ENCODE measurements at places on chromosomes 7 and 10.

DNA sequence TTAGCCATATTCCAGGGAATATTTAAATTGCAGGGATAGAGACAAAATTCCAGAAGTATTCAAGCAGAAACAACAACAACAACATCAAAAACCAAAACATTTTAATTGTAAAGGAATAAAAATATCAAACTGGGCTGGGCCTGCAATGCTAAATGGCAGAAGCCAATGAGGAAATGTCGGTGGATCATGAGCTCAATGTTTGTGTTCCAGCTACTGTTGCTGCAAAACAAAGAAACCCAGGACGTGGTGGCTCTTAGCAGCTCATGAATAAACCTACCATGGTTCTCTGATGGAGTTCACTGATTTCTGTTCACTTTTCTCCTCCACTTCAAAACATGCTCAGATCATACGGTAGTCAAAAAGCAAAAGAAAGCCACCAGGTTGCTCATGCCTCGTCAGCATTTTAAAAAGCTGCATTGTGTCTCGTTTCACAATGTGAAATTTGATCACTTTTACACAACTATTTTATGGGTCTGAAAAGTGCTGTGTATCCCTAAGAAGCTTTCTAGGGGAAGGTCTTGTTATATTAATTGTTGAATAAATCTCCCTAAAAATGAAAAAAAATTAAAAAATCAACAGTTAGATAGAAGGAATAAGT, 54.0 kb downstream of the ASNS start:
- no peak for DNase-seq

- peak; percentile 35 for DNase-seq
Measured at GRCh38 chr7:4066626-4067475, 615.2 kb upstream of the FOXK1 start.

- DNase-seq, result no peak
Measured at GRCh38 chr10:13851906-13852305, 265.1 kb downstream of the PRPF18 start.

DNA sequence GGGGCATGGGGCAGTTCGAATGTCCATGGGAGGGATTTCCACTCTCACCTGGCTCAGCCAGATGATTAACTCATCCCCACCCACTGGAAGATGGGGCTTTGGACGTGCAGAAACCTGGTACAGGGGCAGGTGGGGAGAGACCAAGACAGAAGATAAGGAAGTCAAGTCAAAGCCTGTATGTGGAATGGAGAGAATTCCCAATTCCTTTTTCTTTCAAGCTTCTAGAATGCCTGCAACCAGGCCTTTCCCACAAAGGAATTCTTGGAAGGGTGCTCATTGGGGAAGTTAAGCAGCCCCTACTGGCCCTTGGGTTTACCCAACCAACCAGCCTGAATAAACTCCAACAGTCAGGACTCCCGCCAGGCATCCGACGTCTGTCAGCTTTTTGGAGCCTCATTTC, 39.1 kb downstream of the CCM2 start:
- DNase-seq, result no peak

DNA sequence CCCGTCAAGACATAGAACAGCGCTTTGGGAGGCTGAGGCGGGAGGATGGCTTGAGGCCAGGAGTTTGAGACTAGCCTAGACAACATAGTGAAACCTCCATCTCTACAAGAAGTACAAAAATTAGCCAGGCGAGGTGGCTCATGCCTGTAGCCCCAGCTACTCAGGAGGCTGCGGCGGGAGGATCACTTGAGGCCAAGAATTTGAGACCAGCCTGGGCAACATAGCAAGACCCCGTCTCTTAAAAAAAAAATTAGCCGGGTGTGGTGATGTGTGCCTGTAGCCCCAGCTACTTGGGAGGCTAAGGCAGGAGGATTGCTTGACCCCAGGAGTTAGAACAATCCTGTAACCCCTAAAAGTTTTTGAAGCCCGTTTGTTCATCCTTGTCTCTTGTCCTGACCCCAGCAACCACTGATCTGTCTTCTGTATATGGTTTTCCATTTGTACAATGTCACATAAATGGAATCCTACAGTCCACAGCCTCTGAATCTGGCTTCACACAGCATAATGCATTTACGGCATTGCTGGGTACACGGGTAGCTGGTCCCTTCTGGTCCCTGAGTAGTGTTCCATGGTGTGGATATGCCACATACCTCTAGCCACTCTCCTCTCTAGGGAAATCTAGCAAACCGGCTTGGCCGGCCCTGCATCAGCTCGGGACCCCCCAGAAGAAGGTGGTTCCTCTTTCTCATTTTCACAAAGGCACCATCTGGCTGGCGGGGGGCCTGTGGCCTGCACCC, 8.4 kb downstream of the GTF2IRD1 start:
- DNase-seq, result no peak
